ENCODE measurements at places on chromosomes 4 and X.

DNA sequence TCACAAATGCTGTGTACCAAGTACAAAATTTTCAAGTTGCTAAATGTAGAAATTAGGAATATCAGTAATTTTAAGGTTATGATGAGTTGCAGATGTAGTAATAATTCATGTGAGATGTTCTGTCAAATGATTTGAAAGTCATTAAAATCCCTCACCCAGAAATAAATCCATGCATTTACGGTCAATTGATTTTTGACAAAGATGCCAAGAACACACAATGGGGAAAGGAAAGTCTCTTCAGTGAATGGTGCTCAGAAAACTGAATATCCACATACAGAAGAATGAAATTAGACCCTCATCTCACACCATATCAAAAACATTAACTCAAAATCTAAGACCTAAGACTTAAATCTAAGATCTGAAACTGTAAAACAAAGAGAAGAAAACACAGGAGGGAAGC, 12.9 kb upstream of the BMPR1B start:
- no peak for DNase-seq

GRCh38 chr4:13007802-13008470, 476.2 kb downstream of the RAB28 start:
- DNase-seq, result no peak

DNA sequence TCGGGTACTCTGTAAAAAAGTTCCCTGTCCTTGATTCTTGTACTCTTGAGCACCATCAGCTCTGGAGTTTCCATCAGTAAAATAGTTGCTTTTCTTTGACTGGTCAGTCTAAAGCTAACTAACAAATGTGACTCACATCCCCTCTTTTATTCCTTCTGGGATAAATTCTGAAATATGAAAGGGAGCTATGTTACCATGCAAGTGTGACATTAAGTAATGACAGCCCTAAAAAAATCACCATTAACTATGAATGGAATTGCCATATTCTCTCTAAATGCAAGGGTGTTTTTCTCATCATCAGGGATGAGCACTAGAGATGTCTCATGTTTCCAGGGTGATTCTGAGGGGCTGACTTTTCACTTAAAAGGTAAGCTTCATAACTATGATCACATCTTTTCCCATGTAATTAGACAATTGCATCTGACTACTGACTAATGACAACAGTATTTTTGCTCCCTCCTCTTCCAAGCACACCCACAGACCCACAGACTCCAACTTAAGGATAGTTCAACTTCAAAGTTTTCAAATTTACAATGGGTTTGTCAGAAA, 26.9 kb upstream of the RASGEF1B start:
- no peak for DNase-seq

- no peak for DNase-seq
Observed at GRCh38 chr4:76192236-76192635, 21.4 kb downstream of the SCARB2 start.

DNA sequence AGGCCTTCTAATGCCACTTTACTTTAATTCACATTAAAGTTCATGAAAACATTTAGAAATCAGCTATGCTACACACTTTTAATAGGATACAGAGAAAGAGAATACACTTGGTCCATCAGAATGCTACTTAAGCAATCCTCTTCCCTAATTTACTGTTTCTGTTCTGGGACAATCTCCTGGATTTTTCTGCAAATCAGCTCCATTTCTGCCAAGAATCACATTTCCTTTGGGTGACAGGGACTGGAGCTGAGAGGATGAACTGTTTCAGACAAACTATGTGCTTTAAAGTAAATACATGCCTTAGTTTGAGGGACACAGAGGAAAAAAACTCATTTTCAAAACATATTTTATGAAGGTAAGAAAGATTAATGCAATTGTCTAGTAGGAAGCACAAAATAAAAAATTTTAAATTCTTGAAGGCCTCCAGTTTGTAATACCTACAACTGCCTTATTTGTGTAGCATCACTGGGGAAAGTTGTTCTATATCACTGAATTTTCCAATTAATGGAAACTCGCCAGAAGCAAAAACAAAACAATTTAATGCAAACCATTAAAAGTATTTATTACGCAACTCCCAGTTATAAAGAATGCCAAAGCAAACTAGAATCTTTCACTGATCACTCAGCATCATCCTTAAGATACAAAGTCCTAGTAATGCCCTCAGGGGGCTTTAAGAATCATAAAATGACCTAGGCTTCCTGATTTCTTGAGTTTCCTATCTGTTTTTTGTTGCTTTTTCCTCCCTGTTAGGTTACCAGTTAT, 36.3 kb downstream of the BCLAF3 start:
- no peak for DNase-seq

DNA sequence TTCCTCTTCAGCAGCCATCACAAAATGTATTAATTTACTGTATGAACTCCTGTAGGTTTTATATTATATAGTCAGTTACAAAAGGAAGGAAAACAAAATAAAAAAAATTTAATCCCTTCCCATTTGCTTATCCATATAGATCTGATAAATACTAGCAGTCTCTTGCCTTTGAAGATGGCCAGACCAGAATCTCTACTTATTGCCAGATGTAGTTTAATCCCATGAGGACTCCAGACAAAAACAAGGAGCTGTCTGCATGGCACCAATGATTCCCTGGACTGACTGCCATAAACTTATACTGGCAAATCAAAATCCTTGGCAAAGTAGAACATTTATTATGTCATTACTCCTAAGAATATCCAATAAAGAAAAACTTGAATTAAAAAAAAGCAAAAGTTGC, 223.3 kb upstream of the MAB21L2 start:
- no peak for DNase-seq

GRCh38 chrX:43656005-43656494, at the start of gene MAOA:
Gene MAOA, plus strand, starts transcription at chrX:43656299. Its CDS starts 43 bp downstream, at chrX:43656342.
- DNase-seq, result no peak

GRCh38 chr4:146521541-146522097, at the start of gene SLC10A7:
Gene SLC10A7, minus strand, starts transcription at chr4:146521940. Its CDS starts 223 bp downstream, at chr4:146521717.
- DNase-seq, result no peak

- no peak for DNase-seq
Observed at GRCh38 chrX:107530141-107530540, 80.7 kb downstream of the FRMPD3 start.

- no peak for DNase-seq
Observed at GRCh38 chr4:8016527-8016926, 76.9 kb upstream of the AFAP1 start.

DNA sequence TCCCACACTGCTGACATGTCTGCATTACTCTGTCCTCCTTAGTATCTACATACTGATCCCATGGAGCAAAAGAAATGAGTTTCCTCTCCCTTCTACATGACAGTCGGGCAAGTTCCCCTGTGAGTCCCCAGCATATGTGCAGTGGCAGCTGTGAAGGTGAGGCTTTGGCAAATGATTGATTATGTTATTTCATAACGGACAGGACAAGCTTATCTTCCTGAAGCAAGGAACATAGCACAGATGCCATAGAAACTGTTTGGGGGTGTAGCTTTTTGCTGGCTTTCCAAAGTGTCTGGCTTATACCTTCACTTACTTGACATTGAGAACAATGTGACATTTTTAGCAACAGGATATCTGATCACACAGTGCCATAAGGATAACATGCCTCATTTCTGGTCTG, 136.8 kb upstream of the PDLIM3 start:
- no peak for DNase-seq

DNA sequence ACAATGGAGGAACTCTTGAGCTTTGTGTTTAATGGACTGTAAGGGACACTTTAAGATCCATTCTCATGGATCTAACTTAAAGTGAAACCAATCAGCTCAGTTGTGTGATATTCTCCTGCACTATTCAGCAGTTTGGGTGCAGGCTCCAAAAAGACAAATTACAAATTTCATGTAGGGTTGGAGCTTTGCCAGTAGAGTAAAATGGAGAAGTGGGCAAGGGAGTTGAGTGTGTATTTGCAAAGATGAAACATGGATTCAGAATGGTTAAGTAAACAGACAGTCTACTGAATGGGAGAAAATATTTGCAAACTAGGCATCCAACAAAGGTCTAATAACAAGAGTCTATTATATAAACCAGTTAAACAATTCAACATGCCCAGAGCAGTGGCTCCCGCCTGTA, 21.2 kb upstream of the MID2 start:
- DNase-seq, result no peak

- no peak for DNase-seq
Observed at GRCh38 chr4:43049326-43049725, 156.8 kb downstream of the GRXCR1 start.

- no peak for DNase-seq
Observed at GRCh38 chr4:98482503-98482846, 175.9 kb downstream of the TSPAN5 start.

GRCh38 chr4:45283352-45283751, 557.0 kb upstream of the GNPDA2 start:
- no peak for DNase-seq

GRCh38 chr4:156642161-156642560, 329.4 kb downstream of the PDGFC start:
- DNase-seq, result no peak

DNA sequence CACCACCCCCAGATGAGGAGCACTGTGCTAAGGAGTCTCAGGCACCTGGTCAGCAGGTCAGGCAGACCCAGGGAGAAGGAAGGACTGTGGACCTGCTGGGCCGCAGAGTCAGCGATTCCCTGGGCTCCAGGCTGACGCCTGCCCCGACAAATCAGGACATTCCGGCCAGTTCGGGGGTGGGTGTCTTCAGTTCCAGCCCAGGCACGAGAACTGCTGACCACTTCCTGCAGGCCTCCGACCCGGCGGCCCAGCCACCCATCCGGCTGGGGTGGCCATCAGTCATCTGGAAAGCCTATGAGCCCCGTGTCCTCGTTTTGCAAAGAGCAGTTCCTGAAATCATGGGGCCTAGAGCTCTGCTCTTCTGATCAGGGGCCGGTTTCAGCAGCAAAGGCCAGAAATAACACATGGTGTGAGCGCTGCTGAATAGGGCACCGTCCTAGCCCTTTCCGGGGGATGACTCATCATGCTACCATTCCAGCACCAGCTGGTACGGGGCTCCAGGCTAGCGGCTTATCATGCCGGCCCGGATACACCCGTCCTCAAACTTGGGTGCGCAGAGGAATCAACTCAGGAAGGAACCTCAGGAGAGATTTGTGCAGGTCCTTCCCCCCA, 7.8 kb upstream of the SH3TC1 start:
- no peak for DNase-seq
